ENCODE measurements at places on chromosomes 6 and 20. TPM values are rescaled to one million over a fixed set of nuclear protein-coding genes. Genes with fewer than 3 reads are reported as not detected.

The EYA2 gene
- 5.1 TPM for total RNA-seq

The PTCHD4 gene
- 0.74 TPM for total RNA-seq

The POLR3F gene
- 6.1 TPM for total RNA-seq

The CCDC170 gene
- total RNA-seq: 1.4 TPM

The ENPP4 gene
- 28.1 TPM for total RNA-seq

The COL19A1 gene
- total RNA-seq: 2.5 TPM

- DNase-seq: peak; percentile 59
These were observed 1.4 kb downstream of the BACH2 start for GRCh38 chr6:90294989-90295853.

DNA sequence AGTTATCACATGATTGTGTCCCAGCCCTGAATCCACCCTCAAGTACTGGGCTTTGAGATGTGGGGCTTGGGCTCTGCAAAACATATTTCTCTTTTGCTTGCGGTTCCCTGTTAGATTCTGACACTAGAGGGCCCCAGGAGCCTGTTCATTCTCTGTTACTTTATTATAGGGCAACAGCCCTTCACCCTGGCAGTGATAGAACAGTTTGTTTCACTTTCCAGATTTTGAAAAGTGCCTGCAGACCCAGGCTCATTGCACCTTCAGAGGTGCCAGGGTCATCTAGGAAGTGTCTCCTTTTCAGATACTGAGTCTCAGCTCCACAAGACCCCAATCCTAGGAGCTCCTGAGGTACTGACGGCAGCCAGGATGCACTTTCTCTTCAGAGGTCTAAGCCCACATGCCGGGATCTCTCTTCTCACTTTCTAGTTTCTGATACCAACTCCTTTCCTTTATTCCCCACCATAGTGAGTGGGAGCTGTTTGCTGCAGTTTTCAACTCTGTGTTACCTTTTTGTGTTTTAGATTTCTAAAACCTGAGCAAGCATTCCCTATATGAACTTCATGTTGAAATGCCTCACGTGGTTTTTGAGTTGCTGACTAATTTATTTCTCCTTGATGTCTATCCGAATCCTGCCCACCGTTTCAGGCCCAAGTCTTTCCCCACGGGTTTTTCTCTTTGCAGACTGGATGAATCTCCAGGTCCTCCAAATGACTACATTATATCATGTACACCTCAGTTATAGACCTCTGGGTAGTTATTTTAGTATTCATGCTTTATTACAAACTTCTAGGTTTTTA is 10.9 kb downstream of the ABT1 start:
- DNase-seq: peak; percentile 28

DNA sequence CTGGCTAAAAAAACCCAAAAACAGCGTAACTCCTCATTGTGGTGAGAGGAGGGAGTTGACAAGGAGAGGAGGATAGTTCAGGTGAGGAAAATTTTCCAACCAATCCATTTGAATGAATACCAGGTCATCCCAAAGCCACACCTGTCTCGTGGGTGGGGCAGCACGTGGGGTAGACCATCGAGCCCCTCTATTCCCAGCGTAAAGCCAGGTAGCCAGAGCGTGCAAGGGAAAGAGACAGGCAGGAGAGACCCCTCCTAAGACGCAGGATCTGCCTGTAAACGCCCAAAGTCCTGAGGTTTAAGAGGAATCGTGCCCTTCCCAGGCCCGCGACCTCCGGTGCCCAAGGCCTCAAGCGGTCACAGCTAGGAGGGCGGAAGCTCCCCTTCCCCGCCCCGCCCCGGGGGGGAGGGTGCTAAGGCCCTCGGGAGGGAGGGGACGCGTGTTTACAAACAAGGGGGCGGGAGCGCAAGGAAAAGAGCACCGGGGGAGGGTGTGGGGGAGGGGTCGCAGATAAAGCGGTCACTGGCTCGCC is 712 bp downstream of the RXRB start:
- DNase-seq: peak; percentile 81

- DNase-seq: no peak
These were observed 1.5 kb upstream of the ADTRP start for GRCh38 chr6:11780097-11780428.
